ENCODE measurements at places on chromosomes 5 and 9. TPM values are rescaled to one million over a fixed set of nuclear protein-coding genes. Genes with fewer than 3 reads are reported as not detected.
A peak's percentile ranks its signal among the peaks of the same experiment; 100 is the strongest.

- H3K36me3 ChIP-seq = no peaks in the 10 kb centered on the region
- H3K4me3 ChIP-seq = no peak overlapping the region
- no peaks in the 10 kb centered on the region for H3K4me1 ChIP-seq
- H3K27me3 ChIP-seq = no peaks in the 10 kb centered on the region
Measured at GRCh38 chr9:78295177-78295575, 1.7 kb upstream of the PSAT1 start.

GRCh38 chr5:6377582-6377904 lies 804 bp downstream of the MED10 start:
- H3K27ac ChIP-seq = peak overlapping the region; percentile 64
- peaks cover 10% of the 10 kb centered on the region for H3K4me1 ChIP-seq
- H3K36me3 ChIP-seq = peaks cover 33% of the 10 kb centered on the region
- H3K27me3 ChIP-seq = no peaks in the 10 kb centered on the region

DNA sequence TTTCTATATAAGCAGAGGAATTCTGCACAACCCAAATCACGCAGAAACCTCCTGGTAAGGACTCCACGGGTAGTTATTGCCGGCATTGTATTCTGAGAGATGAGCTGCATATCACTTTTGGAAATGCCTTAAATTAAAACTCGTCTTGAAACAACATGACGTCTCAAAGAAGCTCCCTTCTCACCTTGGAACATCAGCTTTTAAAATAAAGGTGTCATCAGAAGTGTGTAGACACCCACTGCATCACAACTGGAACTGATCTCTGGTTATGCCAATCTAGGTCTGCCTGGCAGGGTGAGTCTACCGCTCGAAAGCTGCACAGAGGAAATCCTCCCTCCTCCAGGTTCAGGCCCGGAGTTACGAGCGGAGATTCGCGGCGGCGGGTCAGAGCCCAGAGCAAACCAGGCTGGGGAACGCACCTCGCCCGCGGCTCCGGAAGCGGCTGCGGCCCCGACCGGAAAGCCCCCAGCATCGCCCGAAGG lies 974 bp upstream of the SLC12A2 start:
- H3K4me3 ChIP-seq = peak overlapping the region; percentile 85
- DNase-seq = no peak
- peak overlapping the region; percentile 97 for H3K27ac ChIP-seq
- H3K4me1 ChIP-seq = peaks cover 19% of the 10 kb centered on the region

DNA sequence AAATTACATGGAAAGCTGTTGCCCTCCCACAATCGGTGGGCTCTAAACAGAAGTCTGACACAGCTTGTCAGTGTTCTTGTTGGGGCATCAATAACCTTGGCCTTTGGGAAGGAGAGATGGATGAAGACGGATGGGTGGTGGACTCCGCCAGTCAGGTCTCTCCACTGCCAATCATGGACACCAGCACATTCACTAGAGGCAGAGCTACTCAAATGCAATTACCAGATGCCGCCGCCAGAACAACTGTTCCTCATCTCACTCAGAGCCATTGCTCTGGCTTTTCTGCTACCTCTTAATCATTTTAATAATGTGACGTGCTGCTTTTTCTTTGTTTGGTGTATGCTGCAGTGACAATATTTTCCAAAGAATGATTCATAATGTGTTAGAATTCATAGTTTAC lies 27.9 kb upstream of the SEMA5A start:
- no peaks in the 10 kb centered on the region for H3K36me3 ChIP-seq
- no peak for DNase-seq
- H3K4me3 ChIP-seq = no peak overlapping the region
- H3K27me3 ChIP-seq = no peaks in the 10 kb centered on the region

- H3K36me3 ChIP-seq = no peaks in the 10 kb centered on the region
- H3K27ac ChIP-seq = no peak overlapping the region
- no peaks in the 10 kb centered on the region for H3K4me1 ChIP-seq
- H3K4me3 ChIP-seq = no peak overlapping the region
Measured at GRCh38 chr9:31587146-31587545, 797.3 kb upstream of the ACO1 start.

DNA sequence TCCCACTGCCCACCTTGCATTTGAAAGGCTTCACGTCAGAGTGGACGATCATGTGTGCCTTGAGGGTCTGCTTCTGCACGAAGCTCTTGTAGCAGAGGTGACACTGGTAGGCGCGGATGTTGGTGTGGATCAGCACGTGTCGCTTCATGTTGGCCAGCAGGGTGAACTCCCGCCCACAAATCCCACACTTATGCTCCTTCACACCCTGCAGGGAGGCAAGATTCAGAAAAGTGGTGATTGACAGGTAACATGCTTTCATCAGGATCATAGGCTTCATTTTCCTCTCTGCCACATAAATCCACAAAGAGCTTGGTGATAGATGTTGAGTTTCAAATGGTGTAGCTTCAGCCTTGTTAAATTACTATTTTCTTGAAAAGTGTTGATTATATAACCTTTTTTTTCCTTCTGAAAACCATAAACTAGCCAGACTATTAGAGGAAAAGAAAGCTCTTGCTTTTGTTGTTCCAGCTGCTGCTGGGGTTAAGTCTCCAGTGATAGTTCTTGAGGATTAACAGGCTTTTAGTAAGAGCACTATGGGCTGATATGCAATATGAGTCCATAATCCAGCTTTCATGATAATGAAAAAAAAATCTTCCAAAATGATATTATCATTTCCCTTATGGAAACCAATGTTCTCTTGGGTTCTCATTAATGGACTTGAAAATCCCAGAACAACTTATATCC lies 50.7 kb downstream of the ZNF366 start:
- no peak for DNase-seq
- no peaks in the 10 kb centered on the region for H3K36me3 ChIP-seq
- no peak overlapping the region for H3K4me3 ChIP-seq
- no peak overlapping the region for H3K27ac ChIP-seq
- H3K4me1 ChIP-seq = peaks cover 8% of the 10 kb centered on the region
- no peaks in the 10 kb centered on the region for H3K27me3 ChIP-seq

- no peak overlapping the region for H3K4me3 ChIP-seq
- no peak overlapping the region for H3K27ac ChIP-seq
- no peaks in the 10 kb centered on the region for H3K4me1 ChIP-seq
- no peaks in the 10 kb centered on the region for H3K27me3 ChIP-seq
Measured at GRCh38 chr5:50874306-50875001, 208.0 kb downstream of the PARP8 start.

GRCh38 chr9:99416007-99416406 lies 193.9 kb downstream of the SEC61B start:
- no peaks in the 10 kb centered on the region for H3K27me3 ChIP-seq
- no peak overlapping the region for H3K27ac ChIP-seq
- DNase-seq = no peak
- no peak overlapping the region for H3K4me3 ChIP-seq
- H3K4me1 ChIP-seq = no peaks in the 10 kb centered on the region

Gene CDC25C
- total RNA-seq = 3.0 TPM

Gene SLCO4C1
- total RNA-seq = 18.8 TPM

Gene SLC27A6
- total RNA-seq = 0.83 TPM

Gene JAKMIP2
- total RNA-seq = 3.8 TPM

Gene TMEM252
- total RNA-seq = not detected

Gene IL4
- total RNA-seq = not detected
